NCI-H1417 (cell line): ENCODE measurements at places on chromosomes 4 and X.

DNA sequence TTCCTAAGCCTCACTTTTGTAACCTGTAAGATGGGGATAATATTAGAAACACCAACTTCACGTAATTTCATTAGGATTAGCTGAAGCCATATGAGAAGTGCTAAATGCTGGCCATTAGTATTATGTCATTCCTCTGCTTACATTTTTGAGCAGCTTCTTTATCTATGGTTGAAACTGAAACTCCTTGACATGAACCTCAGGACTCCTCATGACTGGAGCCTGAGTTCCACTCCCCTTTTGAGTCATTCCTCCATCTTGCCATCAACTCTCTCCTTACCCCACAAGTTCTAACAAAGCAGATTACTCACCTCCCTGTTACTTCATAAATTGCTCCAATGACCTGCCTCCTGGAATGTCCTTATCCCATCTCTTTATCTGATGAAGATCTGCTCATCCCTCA, 123.2 kb upstream of the KCNIP4 start:
- DNase-seq, result no peak

DNA sequence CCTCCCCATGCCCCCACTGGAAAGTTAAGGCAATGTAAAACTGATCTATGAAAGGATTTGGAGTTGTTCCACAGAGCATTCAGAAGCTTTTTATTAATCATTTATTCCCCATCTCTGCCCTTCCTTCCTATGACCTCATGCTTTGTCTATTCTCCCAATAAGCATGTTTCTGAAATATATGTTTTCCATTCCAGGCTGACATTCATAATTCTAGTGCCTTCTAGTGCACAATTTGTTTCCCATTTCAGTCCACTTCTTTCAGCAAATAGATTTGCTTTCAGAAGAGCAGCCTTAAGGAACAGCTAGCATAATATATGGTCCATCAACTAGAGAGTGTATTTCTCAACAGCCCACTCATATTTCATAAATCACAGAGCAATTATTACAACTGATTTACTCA, 77.1 kb upstream of the ATXN3L start:
- DNase-seq, result no peak

DNA sequence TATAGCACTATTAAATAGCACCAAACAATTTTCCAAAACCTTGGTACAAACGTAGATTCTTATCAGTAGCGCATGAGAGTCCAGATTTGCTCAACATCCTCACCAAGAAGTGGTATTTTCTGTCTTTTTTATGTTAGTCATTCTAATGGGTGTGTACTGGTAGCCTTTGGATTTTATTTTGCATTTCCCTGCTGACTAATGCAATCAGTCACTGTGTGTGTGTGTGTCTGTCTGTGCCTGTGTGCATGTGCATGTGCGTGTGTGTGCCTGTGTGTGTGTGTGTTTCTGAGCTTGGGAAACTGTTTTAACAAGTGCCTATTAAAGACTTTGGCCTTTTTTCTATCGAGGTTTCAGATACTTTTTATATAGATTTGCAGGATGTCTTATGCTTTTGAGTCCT, 82.2 kb upstream of the MAGEA10 start:
- no peak for DNase-seq

- DNase-seq, result no peak
These were observed 30.6 kb downstream of the BBS12 start for GRCh38 chr4:122762966-122763716.

DNA sequence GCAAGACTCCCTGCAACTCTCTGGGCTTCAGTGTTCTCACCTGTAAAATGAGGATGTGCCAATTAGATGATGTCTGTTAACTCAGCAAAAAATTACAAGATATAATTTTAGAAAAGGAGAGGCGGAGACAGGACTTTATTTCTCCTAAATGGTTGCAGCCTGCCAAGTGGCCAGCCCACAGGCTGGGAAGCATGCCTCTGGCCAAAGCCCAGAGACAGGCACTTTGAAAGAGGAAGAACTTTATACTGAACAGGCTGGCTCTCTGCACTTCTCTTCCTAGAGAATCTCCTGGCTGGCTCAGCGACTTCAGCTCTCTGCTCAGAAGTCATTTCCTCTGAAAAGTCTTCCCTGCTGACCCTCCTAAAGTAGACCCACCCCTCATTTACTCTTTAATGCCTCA, 3.7 kb downstream of the PRDM5 start:
- DNase-seq, result no peak

GRCh38 chrX:141904262-141904661, 568 bp downstream of the MAGEC1 start:
- DNase-seq, result no peak

DNA sequence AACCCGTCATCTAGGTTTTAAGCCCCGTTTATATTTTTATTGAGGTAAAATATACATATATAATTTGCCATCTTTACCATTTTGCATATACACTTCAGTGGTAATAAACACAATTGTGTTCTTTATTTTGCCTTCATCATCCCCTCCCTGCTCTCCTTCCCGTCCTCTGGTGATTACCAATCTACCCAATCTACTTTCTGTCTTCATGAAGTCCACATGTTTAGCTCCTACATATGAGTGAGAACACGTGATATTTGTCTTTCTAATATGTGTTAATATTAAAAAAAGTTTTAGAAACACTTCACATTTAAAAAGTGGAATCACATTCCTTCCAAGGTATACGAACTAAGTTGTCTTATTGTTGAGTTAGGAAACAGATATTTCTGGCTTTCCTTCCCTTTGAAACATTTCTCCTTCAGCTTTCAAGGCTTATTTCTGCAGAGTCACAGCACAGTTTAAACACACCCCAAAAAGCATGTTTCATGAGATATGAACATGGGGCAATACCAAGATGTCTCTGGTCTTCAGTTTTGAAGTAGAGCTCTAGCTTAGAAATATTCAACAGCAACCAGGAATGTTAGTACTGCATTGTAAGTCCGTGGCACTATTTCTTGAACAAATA, 35.9 kb downstream of the GYPA start:
- DNase-seq, result no peak

- no peak for DNase-seq
These were observed 13.2 kb downstream of the MTTP start for GRCh38 chr4:99587803-99588202.

- no peak for DNase-seq
These were observed 738 bp upstream of the HPF1 start for GRCh38 chr4:169758401-169758962.

DNA sequence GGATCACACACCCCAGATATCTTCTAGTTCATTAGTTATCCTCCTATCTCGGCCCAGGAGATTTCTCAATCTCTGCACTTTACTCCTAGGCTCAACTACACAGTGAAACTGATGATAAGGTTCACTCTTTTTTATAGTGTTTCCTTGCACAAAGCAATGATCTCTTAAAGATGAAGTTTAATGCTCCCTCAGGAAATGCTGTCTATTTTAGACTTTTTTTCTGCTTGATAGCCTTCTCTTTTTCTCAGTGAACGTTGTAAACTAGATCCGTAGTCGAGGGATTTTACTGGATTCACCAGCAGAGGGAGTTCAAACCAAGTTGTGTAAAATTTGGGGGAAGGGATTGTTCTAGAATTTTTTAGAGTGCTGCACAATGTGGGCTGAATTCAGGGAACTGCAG, 269.6 kb downstream of the GBA3 start:
- peak; percentile 30 for DNase-seq

DNA sequence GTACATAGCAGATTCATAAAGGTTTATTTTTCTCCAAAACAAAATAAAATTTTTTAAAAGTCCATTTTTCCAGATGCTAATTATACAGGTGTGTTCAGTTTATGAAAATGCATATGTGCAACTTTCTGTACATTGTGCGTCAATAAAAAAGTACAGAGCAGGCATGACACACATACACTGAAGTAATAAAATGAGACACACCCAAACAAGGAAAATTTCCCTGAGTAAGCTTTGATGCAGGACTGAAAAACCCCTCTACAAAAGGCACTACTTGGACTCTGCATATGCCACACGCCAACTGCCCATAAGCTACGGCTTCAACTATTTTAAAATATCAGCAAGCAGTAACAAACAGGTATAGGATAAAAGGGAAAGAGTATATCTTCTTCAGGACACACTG, 13.8 kb downstream of the ARAP2 start:
- DNase-seq, result no peak

- DNase-seq, result no peak
These were observed 26.3 kb downstream of the RTL5 start for GRCh38 chrX:72105436-72105835.

- no peak for DNase-seq
These were observed 84.4 kb downstream of the HTRA3 start for GRCh38 chr4:8353912-8354453.

DNA sequence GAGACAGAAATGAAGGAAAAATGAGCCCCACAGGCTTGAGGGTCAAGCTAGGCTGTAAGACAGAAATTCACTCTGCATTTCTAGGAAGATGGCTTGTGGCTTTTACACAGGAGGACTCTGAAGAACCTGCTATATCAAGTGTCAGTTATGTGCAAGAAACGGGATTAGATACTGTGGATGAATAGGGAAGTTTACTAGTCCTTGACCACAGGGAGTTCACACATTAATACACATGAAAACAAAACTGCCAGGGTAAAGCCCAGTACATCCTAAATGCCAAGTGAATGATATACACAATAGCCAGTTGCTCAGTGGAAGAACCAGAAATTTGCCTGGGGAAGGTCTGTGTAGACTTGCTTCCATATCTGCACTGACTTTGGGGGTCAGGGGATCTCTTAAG, 53.5 kb downstream of the TMEM131L start:
- DNase-seq, result no peak

- no peak for DNase-seq
These were observed 24.7 kb upstream of the HERC3 start for GRCh38 chr4:88567591-88567990.

GRCh38 chr4:120718979-120719566, 203.5 kb downstream of the PRDM5 start:
- peak; percentile 49 for DNase-seq

GRCh38 chrX:133516686-133517085, 101.4 kb upstream of the GPC4 start:
- DNase-seq, result no peak

- DNase-seq, result no peak
These were observed 74.3 kb downstream of the WFS1 start for GRCh38 chr4:6343939-6344408.

DNA sequence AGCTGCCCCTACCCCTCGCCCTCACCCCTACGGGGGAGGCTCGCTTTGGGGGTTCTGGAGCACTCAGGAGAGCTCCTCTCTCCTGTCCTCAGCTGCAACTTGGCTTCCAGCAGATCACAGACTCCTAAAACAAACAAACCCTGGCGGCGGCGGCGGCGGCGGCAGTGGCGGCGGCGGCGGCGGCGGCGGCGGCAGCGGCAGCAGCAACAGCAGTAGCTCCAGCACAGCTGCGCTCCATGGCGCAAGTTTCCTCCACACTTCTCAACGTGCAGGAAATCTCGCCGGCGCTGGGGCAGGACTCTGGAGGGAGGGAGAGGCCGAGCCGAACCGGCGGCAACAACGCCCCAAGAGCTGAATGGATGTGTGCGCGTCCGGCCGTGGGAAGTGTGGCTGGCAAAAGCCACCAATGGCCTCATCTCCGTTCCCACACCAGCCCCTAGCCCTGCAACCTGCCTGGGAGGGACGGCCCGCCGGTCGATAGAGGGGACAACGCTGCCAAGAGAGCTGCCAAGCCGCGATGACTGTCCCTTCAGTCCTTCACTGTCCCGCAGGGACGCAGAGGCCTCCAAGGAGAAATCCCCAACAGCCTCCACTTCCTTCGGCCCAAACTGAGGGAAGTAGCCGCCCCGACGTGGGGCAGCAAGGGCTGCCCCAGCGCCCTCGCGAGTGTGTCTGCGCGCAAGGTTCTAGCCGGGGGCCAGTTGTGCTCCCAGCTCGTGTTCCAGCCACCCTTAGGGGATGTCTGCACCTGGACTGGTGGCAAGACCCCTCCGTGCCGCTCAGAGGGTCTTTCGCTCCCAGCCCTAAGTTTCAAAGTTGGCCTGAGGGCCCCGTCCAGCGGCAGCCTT, 775 bp downstream of the SHROOM4 start:
- DNase-seq, result peak; percentile 7

DNA sequence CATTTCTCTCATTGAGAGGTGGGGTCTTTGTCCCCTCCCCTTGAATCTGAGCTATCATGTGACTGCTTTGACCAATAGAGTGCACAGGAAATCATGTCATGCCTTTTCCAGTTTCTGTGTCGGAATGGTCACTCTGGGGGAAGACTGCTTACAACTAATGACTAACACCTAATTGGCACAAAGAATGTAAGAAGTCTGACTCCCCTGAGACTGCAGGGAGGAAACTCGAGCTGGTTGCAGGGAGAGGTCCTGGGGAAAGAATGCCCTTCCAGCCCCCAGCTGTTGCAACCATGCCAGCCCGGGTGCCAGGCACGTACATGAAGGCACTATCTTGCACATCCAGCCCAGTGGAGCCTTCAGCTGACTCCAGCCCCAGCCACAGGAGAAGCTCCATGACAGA, 254.2 kb downstream of the DHX15 start:
- no peak for DNase-seq

DNA sequence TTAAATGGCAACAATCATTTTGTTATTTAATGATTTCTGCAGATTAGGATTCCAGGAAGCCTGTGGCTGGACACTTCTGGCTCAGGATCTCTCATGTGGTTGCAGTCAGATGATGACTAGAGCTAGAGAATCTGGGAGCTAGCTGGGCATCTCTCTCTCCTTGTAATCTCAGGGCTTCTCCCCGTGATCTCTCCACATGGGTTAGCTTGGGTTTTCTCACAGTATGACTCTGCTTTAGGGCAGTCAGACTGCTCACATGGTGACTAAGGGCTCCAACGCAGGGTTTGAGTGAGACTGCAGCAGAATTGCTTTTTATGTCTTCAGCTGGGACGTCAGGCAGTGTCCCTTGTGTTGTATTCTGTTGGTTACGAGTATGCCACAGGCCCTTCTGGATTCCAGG, 361.4 kb downstream of the CBLL2 start:
- DNase-seq, result no peak

DNA sequence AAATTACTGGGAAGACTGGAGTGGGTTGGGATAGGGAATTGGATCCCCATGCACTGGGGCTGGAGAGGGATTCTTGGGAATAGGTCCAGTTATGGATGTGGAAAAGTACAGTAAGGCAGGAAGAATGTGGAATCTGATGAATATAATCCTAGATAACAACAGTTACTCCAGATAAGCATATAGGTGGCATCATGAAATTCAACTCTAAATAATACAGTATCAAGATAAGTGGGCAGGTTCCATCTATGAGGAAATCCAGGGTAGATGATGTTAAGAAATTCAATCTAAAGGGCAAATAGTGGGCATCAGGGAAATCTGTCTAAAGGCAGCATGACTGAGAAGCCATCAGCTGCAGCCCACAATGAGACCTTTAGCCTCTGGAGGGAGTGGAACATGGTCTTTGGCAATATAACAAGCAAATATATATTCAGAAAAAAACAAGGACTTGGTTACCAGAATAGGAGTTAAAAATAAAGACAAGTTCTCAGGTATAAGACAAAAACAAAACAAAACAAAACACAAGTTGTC, 1.2 kb downstream of the DTHD1 start:
- no peak for DNase-seq

DNA sequence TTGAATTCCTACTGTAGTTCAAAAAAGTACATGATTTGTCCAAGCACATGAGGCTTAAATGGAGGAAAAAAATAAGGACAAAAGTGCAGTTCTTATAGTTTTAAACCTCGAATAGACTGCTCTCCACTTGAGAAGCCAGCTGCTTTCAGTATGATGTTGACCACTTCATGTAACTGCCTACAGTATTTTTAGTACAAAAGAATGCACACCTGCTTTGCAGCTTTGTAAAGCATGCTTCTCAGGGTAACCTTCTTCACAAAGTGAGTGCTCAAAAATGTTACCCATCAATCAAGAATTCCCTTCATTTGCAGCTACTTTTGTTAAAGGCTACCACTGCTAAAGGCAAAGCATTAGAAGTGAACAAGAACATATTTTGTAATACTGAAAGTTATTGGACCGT, 83.4 kb upstream of the FAM47B start:
- DNase-seq, result peak; percentile 62
